ENCODE measurements at places on chromosomes 4 and X.

GRCh38 chrX:41180194-41180908, 95.1 kb downstream of the USP9X start:
- peak; percentile 3 for DNase-seq

- DNase-seq = no peak
Measured at GRCh38 chrX:10676235-10676957, 56.0 kb upstream of the MID1 start.

GRCh38 chrX:146006637-146007036, 189.0 kb downstream of the SLITRK2 start:
- DNase-seq = no peak

- no peak for DNase-seq
Measured at GRCh38 chr4:75126058-75126457, 193.1 kb downstream of the PARM1 start.
